Caki2 (cell line): ENCODE measurements at places on chromosomes 5 and 9.

GRCh38 chr5:1003296-1003937 is 5.2 kb upstream of the NKD2 start:
- DNase-seq, result peak; percentile 51

DNA sequence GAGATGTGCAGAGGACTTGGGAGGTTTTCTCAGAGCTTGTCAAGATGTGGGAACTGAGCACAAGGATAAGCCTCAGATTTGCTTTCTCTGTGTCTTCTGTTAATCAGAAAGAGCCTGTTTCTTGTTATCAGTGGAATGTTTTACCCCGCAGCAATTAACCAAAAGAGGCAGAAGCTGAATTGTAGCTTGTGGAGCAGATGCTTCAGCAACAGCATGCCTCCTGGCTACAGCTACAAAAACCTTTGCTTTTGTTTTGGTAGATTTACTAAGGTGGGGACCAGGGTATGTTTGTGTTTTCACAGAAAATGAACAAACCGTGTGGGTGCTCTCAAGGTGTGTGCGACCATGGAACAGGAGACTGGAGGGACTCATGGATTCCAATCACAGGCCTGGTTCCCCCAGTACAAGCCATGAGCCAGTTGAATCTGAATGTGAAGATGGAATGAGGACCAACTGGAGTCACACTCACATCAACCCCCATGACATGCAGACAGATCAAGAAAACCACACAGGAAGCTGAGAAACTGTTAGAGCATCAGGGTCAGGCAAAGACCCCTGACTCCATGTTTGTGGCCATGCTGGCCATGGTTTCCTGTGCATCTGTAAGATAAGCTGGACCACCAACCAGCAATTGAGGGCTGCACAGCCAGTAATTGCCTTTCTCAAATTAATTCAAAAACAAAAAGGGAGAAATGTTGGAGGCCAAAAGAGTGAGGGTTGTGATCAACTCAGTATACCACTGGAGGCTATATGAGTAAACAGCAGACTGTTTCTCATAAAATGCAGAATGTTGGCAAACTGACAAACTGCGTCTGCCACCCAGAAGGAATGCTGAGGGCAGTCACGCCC is 6.9 kb downstream of the UGT3A2 start:
- DNase-seq, result no peak

GRCh38 chr5:59724482-59725391 is 168.8 kb downstream of the PDE4D start:
- DNase-seq, result peak; percentile 24

- DNase-seq, result peak; percentile 64
Observed at GRCh38 chr5:124908581-124909451, 162.4 kb upstream of the ZNF608 start.

- DNase-seq, result no peak
Observed at GRCh38 chr5:154042766-154043165, 4.0 kb downstream of the MFAP3 start.

- no peak for DNase-seq
Observed at GRCh38 chr9:129923589-129923988, 88.3 kb downstream of the USP20 start.

DNA sequence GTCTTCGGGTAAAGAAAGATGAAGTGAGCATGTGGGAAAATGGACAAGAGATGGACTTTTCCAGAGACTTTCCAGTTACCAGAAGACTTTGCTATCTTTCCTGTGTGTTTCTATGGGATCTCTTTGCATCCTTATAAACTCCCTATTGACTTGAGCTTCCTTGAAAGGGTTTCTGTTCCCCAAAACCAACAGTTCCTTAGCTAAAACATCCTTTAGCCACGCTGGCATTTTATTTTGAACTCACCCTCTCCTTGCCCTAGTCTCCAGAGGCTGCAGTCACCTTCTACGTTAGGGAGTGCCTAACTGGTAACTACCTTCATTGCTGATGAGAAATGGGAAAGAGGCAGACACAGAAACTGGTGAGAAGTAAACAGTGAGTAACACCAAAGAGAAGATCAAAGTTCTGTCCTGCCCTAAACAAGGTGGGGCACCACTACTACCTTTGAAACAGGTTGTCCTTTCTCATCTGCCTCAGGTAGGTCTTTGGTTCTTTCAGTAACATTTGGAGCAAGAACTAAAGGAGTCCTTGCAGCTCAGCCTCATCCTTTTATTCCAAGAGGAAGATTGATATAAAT is 402.9 kb downstream of the ENC1 start:
- no peak for DNase-seq

GRCh38 chr5:83683836-83684235 is 36.8 kb downstream of the HAPLN1 start:
- DNase-seq, result no peak

DNA sequence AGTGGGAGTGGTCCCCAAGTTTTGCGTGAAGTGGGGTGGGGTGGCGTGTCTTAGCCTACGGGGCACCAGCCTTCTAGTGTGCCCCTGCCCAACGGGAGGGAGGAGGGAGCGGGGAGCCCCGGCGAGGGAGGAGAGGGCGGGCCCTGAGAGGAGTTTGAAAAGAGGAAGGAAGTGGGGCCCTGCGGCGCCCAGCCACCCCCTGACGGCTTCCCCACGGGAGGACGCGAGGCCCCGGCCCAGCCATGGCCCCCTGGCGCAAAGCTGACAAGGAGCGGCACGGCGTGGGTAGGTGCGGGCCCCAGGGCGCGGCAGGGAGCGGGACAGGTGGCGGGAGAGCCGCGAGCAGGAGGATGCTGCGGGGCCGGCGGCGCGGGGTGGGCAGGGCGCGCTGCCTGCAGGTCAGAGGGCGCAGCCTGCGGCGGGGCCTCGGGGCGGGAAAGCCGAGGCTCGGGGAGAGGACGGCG is at the start of gene DOCK2:
TSS of gene DOCK2 (plus strand) at position 191 of the 464 bp plus-strand sequence. CDS start at position 243, 52 bp downstream.
- DNase-seq, result no peak

DNA sequence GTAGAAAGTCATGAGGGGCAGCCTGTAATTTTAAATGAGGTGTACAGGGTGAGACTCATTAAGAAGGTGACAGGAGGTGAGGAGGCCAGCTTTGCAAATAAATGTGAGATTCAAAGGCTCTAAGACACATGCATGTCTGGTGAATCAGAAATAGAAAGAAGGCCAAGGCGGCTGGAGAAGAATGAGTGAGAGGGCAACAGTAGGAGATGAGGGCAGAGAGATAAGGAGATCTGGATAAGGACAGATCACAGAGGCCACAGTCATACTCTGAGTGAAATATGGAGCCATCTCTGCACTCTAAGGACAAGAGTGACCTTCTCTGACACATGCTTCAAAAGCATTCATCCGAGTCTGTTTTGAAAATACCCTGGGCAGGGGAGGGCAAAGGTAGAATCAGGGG is 90.7 kb downstream of the RAD23B start:
- DNase-seq, result no peak

- no peak for DNase-seq
Observed at GRCh38 chr5:34926318-34926888, 3.0 kb upstream of the DNAJC21 start.

DNA sequence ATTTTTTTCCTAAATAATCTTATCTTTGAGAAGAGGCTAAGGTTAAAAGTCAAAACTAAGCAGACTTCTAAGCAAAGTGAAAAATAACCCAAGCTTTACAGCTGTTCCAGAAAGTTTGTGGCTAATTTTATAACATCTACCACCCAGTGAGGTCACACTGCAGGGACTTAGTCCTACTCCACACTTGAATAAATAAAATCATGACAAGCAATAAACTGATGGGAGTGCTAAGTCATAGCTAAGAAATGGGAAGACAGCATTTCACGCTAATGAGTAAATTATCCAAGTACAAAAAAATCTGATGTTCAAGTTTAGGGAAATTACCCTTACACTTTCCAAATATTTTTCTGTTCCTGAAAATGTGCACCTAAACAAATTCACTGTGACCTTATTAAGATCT is 47.7 kb downstream of the ZNF608 start:
- DNase-seq, result peak; percentile 25

- DNase-seq, result peak; percentile 35
Observed at GRCh38 chr5:151223447-151224264, at the start of gene CCDC69. Gene CCDC69, minus strand, starts transcription at chr5:151224092. Its CDS starts 122 bp downstream, at chr5:151223970.

DNA sequence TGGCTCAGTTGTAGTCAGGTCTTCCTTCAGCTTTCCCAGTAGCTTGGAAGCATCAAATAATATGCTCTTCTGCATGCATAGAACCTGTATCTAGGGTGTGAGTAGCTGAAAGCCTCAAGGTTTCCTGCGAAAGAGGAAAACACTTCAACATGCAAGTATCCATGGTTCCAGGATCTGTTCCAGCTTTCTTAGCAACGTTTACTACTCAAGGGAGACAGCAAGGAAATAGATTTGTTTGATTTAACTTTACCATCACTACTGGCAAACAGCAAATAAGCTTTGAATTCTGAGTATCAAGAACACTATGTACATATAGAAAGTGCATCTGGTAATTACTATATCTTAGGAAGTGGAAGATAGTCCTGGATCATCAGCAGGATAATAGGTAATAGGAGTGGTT is 341.0 kb downstream of the PRR16 start:
- no peak for DNase-seq

- no peak for DNase-seq
Observed at GRCh38 chr9:89863141-89863540, 258.3 kb downstream of the GADD45G start.

DNA sequence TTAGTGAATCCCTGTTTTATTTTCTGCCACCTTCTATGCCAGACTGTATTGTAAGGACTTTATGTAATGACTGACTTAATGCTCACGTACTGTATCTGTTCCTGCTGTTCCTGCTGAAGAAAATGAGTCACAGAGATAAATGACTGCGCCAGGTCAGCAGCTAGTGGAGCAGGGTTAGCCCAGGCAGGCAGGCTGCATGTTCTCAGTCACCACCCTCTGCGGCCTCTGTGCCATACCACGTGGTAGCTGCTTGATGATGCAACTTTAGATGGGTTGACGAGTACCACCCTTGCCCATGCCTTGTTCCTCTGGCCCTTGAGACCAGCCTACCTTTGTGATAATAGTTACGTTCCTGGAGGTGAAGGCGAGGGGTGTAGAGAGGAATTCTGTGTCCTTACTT is 161.9 kb downstream of the TRIO start:
- peak; percentile 83 for DNase-seq

DNA sequence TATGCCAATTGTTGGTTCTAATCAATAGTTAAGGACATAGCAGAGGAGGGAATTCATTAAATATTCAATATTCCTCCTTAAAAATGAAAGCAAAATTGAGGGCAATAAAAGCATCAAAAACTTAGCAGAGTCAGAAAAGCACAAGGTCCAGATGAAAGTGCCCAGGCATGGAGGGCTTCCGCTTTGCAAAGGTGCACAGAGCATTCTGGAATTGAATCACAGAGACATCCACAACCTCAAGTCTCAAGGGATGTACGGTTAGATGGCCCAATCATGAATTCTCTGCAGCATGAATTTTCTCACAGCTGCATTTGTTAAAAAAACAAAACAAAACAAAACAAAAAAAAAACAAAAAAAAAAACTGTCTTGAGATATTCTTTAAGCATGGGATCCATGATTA is 253.7 kb downstream of the SPOCK1 start:
- no peak for DNase-seq

- no peak for DNase-seq
Observed at GRCh38 chr9:126218359-126219125, 108.1 kb upstream of the MVB12B start.

DNA sequence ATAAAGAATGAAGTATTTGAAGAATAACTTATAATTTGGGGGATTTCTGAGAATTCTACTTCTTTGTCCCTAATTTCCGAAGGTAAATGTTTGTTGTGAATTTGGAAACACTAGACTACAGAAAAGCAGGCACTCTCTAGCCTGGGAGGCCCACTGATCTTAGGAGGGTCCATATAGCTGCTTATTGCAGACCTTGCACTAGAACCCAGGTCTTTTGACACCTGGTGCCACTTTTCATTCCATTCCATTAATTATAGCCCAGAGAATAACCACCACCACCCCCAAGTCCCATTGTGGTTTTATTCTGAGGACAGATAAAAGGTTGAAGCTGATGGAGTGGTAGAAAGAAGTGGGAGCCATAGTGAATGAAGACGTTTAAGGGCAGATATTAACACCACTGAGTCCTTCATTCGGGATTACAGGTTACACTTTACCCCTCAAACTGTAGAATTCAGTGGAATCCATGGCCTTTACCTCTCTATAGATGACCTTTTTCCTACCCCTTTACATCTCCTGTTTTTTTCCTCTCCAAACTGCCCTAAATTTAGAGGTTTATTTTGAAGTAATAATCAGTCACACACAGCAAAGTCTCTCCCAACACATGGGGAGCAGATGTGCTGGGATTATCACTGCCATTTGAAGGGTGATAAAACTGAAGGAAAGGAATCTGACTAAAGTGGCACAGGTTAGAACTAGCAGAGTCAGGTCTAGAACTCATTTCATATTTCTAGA is 12.0 kb upstream of the PSMD5 start:
- no peak for DNase-seq

DNA sequence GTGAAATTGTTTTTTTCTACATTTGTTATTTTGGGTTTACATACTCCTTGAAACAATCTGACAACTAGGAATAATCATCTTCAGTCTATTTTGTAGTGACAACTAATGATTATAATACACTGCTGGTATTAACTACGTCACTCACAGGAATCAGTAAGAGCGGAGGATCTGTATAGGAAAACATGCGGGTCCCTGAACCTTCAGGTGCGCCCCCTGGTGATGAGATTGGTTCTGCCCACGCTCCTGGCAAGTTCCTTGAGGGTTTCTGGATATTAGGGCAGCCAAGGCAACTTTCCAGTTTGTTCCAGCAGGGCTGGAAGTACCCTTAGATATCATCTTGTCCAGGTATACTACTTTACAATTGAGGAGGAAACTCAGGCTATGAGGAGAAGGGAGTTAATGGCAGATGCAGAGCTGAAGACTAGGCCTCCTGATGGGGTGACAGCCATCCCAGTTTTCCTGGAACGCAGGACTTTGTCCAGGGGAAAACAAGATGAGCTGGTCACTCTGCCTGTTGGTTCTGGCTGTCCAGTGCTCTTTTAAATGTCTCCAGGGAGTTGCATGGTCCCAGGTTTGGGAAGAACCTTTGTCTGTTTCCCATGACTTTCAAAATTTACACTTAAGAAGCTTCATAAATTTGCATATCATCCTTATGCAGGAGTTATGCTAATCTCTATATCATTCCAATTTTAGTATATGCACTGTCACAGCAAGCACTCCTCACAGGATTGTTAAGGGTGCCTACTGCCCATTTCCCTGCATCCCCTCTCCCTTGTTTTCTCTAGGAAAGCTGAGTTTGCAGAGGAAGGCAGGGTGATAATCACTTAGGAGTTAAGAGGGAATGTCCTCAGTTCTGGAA is 14.9 kb upstream of the WNT8A start:
- DNase-seq, result peak; percentile 4
